ENCODE measurements at places on chromosomes 3 and 15.

GRCh38 chr3:114329823-114330222 lies 36.0 kb downstream of the TIGIT start:
- DNase-seq: no peak

- no peak for DNase-seq
Observed at GRCh38 chr15:92636908-92637481, 18.6 kb downstream of the FAM174B start.

DNA sequence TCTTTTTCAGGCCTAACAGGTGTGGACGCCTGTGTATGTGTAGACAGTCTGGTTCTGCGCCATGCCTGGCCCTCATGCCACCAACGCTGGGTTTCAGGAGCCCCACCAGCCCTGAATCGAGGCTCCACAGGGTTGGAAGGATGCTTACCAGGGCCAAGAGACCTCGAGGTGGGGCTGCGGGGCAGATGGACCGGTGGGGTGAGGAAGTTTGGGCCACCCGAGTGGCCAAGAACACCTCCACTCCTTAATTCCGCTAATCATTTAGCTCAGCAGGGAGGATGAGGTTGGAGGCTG lies 6.0 kb upstream of the ONECUT1 start:
- no peak for DNase-seq

DNA sequence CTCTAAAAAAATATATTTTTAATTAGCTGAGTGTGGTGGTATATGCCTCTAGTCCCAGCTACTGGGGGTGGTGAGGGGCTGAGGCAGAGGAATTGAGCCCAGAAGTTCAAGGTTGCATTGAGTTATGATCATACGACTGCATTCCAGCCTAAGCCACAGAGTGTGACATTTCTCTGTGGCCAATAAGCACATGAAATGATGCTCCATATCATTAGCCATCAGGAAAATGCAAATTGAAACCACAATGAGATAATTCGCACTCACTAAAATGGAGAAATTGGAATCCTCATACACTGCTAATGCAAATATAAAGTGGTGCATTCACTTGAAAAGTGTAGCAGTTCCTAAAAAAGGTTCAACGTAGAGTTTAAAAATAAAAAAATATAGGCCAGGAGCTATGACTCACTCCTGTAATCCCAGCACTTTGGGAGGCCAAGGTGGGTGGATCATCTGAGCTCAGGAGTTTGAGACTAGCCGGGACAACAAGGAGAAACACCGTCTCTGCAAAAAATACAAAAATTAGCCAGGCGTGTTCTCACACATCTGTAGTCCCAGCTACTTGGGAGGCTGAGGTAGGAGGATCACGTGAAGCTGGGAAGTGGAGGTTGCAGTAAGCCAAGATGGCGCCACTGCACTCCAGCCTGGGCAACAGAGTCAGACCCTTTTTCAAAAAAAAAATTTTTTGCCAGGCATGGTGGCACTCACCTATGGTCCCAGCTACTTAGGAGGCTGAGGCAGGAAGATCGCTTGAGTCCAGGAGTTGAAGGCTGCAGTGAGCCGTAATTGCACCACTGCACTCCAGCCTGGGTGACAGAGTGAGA lies 35.2 kb downstream of the IFT122 start:
- no peak for DNase-seq

DNA sequence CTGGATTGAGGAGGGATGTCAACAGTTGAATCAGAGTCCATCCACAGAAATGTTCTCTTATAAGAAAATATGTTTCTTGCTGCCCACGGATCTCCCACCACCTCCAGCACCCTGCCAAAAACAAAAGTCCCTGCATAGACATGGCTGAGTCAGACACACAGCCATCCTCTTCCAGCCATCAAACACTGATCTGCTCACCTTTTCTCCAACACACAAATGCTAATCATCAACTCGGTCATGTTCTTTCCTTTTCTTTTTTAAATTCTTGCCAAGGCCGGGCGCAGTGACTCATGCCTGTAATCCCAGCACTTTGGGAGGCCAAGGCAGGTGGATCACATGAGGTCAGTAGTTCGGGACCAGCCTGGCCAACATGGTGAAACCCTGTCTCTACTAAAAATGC lies 110.7 kb upstream of the IL12A start:
- DNase-seq: no peak

Data from activated T-helper 1 cell treated with Interleukin-2 at 50 U/mL for 16 hours (primary cell).